KG1 (cell line): ENCODE measurements at places on chromosomes 2 and 18.

GRCh38 chr2:52365946-52366345 lies 1334.0 kb upstream of the NRXN1 start:
- DNase-seq: no peak

DNA sequence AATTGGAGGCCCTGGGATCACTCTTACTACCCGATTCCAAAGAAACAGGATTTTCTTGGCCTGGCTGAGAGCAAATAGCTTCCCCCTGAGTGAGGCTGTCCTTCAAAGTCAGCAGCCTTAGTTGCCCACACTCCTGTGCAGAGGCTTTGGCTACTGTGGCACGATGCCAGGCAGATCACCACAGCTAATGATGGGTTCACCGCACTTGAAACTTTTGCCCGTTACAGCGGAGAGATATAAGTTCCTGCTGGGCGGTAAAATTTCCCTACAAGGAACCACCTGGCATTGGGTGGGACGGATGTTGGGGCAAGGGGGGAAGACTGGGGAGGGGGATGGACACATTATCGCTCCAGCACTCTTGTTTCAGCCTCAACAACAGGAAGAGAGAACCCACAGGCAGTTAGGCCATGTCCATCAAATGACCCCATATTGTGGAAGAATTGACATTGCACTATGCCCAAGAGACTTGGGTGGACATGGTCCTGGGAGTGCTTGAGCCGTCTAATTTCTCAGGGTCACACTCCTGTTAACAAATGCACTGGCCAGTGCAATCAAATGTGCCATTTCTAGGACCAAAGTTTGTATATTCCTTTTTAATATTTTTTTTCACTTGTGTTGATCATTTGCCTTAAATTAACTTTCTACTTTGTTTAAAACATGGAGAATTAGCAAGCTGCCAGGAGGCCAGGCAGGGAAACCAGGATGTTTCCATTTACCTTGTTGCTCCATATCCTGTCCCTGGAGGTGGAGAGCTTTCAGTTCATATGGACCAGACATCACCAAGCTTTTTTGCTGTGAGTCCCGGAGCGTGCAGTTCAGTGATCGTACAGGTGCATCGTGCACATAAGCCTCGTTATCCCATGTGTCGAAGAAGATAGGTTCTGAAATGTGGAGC lies 4.4 kb downstream of the IL1B start:
- DNase-seq: peak; percentile 56

- no peak for DNase-seq
Observed at GRCh38 chr2:142724713-142725349, 152.6 kb upstream of the KYNU start.

DNA sequence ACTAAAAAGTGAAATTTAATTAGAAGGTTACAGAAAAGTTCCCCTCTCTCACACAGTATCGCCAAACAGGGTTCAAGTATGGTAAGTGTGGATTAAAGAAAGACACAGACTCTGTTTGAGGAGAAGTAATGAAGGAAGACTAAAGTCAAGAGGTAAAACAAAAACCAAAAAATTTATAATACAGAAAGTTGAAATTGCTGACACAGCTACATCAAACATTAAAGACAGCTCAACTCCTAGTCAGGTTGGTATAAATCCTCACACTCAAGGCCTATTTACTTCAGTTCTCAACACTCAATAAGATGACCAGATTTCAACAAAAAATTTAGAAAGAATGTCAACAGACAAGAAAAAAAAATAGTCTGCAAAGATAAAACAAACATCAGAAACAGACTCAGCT lies 300.5 kb upstream of the LINC00305 start:
- no peak for DNase-seq

DNA sequence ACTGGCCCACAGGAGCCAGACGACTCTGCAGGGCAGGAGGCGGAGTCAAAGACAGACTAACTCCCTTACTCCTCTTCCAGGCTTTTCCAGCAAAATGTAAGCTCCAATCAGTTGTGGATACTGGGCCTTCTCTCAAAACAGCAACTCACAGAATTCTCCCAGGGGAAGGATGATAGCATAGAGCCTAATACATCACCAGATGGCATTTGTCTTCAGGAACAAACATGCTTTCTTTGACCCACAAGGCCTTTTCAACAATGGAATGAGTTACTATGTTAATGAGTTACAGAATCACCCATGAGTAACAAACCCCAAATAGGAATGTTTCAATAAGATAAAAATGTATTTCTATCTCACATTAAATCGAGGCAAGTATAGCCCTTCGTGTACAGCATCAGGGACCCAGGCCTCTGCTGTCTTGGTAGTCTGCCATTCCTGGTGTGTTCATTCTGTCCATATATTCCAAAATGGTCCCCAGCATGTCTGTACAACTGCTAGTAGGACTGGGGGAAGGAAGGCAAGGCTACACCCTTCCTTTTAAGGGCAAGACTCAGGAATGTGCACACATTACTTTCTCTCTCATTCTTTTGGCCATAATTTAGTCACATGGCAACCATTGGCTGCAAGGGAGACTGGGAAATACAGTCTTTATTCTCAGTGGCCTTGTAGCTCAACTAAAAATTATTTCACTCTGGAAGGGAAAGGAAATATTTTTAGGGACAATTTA lies 76.4 kb downstream of the BOD1L2 start:
- no peak for DNase-seq

- DNase-seq: no peak
Observed at GRCh38 chr2:56202381-56203121, 18.8 kb downstream of the CCDC85A start.

DNA sequence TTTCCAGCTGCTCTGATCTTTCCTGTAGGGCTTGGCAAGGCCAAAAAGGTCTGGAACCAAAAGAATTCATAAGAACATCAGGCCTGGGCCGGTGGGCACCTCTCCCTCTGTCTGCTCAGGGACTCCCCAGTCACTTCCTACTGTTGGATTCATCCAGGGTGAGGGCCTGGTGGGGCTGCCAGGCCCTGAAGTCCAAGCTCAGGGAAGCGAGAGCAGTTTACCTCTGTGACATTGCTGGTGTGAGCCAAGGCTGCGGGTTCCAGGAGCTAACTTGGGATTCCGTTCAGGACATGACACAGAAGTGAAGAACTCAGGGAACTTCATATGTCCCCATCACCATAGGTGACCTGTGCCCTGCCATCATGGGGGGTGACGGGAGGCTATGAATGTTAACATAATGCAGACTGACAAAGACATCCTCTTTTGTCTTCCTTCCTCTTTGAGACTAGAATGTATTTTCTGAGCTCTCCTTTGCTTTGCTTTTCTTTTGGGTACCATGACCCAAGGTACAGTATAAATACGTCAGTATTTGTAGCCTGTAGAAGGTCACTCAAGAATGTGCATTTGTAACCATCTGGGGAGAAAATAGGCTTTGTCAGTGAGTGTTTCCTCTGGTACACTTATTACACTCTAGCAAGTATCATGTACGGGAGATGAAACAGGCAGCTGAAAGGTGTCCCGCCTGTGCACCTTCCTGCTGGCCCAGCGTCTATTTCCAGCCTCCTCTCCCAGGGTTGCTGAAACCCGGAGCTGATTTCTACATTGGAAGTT lies 130.5 kb upstream of the SLC1A4 start:
- peak; percentile 57 for DNase-seq

GRCh38 chr2:42877936-42878335 lies 85.6 kb upstream of the HAAO start:
- no peak for DNase-seq

DNA sequence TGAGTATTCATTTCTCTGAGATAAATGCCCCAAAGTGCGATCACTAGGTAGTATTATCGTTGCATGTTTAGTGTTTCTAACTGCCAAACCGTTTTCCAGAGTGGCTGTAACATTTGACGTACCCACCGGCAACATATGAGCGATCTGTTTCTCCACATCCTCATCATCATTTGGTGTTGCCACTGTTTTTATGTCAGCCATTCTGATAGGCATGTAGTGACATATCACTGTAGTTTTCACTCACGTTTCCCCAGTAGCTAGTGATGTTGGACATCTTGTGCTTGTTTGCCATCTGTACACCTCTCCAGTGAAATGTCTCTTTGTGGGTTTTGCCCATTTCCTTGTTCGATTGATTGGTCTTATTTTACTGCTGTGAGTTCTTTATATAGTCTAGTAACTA lies 63.8 kb downstream of the ACAA2 start:
- DNase-seq: no peak

GRCh38 chr18:55114876-55115275 lies 155.6 kb upstream of the CCDC68 start:
- DNase-seq: no peak

- no peak for DNase-seq
Observed at GRCh38 chr2:161238560-161239325, 69.5 kb upstream of the PSMD14 start.
